ENCODE measurements at places on chromosomes 3 and 15.

GRCh38 chr15:89172921-89173320 lies 48.5 kb downstream of the RLBP1 start:
- no peak for DNase-seq

DNA sequence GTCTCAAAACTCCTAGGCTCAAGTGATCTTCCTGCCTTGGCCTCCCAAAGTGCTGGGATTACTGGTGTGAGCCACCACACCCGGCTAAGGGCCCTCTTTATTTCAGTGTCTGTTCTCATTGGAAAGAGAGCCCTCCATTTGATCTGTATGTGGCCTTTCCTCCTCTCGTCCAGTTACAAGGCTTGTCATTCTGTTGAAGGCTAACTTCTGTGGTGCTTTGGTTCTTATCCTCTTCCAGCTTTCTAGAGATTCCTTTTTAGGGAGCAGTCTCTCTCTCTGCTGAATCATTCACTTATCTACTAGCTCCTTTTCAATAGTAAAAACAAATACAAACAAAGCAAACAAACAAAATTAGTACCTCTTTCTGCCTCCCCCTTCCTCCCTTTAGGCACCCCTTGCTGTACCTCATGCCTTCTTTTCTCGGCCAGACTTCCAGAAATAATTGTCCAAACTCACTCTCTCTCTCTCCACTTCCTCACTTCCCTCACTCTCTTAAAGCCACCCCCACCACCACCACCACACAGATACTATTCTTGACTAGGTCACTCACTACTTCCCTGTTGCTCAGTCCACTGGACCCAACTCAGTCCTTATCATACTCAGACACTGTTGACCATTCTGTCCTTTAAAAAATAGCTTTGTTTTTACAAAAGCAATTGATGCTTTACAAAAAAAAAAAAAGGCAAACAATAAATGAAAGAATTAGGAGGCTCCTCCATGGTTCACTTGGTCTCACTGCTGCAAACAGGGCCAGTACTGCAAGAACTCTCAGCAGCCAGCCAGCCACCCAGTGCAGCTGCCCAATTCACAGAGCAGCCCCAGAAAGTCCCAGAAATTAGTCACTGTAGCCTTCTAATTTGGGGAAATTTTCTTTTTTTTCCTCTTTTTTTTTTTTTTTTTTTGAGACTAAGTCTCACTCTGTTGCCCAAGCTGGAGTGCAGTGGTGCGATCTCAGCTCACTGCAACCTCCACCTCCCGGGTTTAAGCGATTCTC lies 31.7 kb upstream of the RAB11A start:
- no peak for DNase-seq

- no peak for DNase-seq
Observed at GRCh38 chr3:88984256-88984655, 123.2 kb upstream of the EPHA3 start.

DNA sequence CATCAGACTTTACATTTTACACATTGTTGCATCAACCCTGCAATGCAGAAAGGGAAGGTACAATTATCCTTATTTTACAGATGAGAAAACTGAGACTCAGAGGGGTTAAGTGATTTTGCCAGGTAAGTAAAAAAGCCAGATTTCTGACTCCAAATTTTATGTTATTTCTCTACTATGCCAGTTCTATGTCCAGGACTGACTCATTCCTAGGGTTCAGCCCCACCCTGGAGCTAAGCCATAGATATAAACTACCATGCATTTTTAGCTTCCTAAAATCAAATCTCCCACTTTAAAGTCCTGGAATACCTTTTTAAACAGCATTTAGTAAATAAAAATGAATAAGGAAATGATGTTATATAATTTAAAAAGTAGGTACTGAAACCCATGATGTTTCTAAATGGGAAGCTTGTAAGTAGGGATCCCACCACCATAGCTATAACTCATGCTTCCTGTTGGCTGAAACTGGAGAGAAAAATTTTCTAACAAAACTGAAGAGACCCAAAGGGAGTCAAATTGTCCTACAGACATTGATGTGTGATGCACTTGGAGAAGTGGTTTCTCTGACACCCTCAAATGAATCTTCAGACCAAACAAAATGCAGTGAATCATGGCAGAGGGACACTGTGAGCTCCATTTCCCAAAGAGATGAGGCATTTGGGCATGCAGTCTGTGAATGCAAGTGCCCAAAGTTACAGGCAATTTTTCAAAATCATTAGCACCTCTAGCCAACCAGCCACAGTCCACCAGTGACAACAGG lies 301.7 kb upstream of the UMPS start:
- DNase-seq, result no peak

- no peak for DNase-seq
Observed at GRCh38 chr3:158739078-158739477, 6.8 kb upstream of the RARRES1 start.

DNA sequence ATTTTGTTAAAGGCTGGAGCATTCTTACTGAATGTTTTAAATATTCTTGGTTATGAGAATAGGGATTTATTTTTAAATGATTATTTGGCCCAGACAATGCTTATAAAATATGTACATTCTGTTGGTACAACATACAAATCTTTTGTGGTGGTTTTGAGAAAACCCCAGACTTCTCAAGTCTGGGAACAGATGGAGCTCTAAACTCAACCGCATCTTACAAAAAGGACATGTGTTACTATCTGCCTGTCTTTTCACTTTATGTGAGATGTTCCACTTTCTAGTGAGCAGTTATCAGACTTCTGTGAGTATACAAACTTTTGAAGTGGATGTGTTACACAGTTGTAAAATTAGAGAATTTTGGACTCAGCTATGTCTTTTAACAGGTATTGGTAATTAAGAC lies 135.5 kb upstream of the RBMS3 start:
- no peak for DNase-seq

DNA sequence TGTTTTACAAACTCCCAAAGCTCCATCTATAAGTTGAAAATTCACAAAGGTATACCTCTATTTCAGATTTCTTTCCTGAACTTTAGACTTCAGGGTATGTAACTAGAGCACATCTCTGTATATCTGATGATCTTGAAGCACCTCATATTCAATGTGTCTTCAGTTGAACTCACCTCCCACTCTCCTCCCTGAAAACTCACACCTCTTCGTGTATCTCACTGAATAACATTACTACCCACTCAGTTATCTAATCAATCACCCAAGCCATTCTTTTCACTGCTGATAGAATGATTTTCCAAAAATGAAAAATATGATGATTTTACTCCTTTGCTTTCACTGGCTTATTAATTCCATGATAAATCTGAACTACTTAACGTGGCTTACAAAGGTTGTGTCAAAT lies 52.9 kb downstream of the GTPBP8 start:
- DNase-seq, result no peak

- DNase-seq, result no peak
Observed at GRCh38 chr3:159904911-159905310, 83.7 kb upstream of the IL12A start.

DNA sequence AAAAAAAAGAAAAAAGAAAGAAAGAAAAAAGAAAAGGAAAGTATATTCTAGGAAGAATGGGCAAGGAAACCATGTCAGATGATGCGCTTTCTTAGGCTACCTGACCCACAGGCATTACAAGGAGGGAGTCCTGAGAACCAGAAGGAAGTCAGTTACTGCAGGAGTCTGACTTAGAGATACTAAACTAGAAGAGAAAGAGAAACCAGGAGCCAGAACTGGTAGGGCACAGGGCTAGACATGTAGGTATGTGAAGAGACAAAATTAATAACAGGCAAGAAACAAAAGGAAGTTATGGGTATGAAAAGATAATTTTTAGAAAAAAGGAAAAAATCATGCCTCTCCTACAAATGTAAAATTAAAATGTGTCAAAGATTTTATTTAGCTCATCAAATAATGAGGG lies 63.3 kb upstream of the LRRN1 start:
- no peak for DNase-seq

DNA sequence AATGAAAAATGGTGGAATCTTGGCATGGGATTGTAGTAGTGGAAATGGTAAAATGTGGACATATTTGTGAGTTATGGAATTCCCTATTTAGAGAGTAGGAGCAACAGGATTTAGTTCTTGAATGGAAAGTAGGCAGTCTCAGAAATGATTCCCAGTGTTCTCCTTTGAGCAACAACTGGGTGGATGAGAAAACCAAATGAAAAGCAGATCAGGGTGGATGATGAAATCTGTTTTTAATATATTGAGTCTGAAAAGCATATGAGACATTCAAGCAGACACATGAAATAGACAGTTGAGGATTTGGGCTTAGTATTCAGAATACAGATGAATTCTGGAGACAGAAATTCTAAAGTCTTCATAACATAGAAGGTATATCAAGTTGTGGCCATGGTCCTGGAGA lies 451.3 kb downstream of the LPP start:
- no peak for DNase-seq

DNA sequence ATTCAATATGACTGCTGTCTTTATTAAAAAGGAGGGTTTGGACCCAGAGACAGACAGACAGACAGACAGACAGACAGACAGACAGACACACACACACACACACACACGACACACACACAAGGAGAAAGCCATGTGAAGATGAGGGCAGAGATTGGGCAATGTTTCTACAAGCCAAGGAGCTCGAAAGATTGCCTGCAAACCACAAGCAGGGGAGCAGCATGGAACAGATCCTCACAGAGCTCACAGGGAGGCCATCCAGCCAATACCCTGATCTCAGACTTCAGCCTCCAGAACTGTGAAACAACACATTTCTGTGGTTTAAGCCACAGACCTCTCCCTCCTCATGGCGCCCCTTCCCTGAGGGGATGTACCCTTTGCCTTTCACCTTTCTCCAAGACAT lies 35.8 kb upstream of the ABHD2 start:
- no peak for DNase-seq
